Activated CD4-positive, alpha-beta T cell treated with anti-CD3 and anti-CD28 coated beads for 48 hours (primary cell): ENCODE measurements at places on chromosomes 1 and 21.

DNA sequence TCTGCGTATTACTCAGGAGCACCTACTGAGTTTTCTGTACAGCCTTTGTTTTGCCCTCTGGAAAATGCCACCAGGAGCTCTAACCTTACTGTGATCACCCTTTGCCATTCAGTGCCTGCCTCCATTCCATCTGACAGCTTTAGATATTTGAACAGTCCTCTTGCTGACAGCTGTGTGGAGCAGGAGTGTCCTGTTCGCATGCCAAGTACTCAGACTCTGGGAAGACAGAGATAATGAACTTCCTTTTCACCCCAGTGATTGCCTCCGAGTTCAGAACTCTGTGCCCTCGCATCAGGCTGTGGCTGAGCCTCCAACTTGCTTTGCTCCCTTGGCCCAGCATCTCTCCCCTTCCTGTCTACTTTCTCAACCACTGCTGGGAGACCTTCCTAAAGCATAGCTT is 74.0 kb downstream of the CACNA1E start:
- DNase-seq = no peak

GRCh38 chr1:38138498-38139233 is 92.1 kb upstream of the POU3F1 start:
- no peak for DNase-seq

GRCh38 chr1:198118134-198118533 is 38.7 kb upstream of the NEK7 start:
- DNase-seq = no peak

GRCh38 chr1:9291914-9292360 is 757 bp upstream of the SPSB1 start:
- no peak for DNase-seq

- DNase-seq = no peak
These were observed 18.8 kb upstream of the SRM start for GRCh38 chr1:11078631-11079030.

GRCh38 chr1:117511273-117511672 is 94.6 kb upstream of the TENT5C start:
- DNase-seq = no peak

GRCh38 chr1:46492269-46492853 is 2.7 kb downstream of the DMBX1 start:
- no peak for DNase-seq

DNA sequence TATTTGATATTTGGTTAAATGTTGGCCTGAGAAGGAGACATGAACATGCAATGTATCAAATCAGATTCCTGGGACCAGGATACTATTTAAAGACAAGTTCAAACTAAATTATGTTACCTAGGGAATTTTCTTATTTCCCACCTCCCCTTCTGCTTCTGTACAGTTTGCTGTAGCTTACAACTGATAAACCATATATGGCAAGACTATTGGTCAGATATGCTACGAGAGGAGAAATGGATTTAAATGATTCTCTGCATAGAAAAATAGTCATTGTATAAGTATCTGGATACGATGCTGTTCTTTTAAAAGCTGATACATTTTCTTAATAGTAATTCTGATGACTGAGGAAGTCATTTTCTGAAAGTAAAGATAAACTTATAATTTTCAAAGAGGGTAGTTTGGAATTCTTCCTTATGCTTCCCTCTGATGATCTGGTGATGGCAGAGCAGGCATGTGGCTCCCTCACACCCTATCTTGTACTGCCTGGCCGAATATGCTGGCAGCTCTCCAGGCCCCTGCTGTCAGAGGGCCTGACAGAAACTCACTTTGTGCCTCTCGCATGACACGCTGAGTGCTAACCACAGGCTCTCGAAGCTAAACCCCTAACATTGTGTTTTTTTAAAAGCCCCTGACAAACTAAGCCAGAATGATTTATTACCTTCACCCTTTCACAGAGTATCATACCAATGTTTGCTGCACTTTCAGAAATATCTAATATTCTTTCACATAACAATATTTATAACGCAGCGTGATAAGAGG is 19.4 kb downstream of the RRP15 start:
- no peak for DNase-seq

- no peak for DNase-seq
These were observed 47.2 kb downstream of the LAMC1 start for GRCh38 chr1:183070234-183070922.

DNA sequence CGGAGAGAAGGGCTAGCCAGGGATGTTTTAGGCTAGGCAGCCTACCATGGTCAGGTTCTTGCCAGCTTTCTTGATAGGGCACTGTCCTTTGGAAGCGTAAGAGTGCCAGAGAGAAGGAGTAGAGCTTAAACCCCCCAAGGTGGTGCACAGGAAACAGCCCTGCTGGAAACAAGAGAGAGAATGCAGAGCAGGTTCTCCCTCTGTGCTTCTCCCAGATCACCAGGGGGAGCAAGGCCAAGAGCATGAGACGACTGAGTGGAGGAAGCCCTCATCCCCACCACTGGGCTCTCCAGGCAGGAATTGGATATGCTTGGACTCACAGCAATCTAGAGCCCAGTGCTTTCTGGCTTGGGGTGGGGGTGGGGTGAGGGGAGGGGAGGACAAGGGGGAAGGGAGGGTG is 49.8 kb downstream of the ATP2B4 start:
- no peak for DNase-seq

DNA sequence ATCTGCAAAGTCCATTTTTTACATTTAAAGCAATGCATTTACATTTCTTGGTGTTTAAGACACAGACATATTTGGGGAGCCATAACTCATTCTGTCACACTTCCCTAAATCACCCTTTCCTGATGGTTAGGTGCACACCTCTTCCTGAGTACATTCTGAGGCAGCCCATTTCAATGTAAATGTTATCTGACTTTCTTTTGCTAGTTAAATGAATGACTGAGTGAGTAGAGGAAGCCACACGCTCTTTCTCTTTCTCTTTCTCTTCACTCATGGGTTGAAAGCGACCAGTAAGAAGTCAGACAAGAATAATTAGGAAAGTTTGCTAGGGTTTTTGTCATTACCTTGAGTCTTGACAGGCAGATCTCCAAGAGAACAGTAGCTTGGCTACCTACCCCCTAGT is 143.1 kb downstream of the S1PR1 start:
- DNase-seq = no peak

DNA sequence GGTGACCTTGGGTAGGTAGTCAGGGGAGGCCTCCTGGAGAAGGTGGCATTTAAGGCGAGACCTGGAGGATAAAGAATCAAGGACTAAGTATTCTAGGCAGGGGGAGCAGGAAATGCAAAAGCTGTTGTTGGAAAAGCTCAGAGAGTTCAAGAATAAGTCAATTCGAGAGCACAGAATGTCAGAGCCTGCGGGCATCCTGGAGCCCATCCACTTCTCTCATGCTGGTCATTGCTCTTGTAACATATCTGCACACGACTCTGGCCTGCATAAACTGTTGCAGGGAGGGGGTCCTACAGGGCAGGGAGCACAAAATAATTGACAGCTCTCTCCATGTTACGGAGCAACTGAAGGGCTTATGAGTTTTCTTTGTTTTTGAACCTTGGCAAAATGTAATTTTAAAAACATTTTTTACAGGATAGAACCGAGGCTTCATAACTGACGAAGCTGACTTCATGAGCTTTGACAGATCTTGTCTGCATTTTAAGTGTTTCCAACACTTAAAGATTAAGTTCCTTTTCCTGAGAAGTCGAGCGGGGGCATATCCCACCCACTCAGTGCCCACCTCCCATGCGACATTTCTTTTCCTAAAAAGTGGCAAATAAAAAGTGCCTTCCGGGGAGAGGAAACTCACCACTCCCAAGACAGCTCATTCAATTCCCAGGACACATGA is 4.2 kb downstream of the PLA2G5 start:
- DNase-seq = no peak

DNA sequence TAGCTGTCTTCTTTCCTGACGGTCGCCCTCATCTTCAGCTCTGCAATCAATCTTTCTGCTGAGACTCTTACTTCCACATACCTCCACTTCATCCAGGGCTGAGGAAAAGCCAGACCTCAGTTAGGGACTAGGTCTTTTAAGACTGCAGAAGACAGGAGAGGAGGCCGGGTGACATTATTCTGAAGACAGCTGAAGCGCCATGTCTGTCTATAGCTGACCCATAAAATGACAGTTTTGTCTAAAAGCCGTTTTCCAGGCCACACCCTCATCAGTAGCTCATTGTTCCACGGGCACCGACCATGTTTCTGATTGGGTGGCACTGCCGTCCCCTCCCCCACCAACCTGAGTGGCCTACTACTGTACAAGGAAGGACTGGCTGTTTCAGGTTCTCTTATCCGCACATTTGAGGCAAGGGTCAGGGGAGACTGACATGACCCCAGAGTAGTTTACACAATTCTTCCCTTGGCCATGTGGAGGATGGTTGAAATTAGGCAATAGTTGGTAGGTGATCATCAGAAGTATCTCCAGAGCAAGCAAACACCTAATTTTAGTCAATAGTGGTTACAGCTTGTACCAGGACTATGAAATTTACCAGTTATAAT is at the start of gene ADCY10:
Gene ADCY10, minus strand, starts transcription at position 240 of the 602 bp plus-strand sequence. CDS start 8,994 bp downstream, outside the sequence.
- DNase-seq = no peak

- no peak for DNase-seq
These were observed 13.8 kb downstream of the TRIM46 start for GRCh38 chr1:155187456-155187891.

GRCh38 chr1:4169991-4170390 is 269.9 kb upstream of the C1orf174 start:
- DNase-seq = no peak
